Stimulated activated CD4-positive, alpha-beta T cell treated with anti-CD3 and anti-CD28 coated beads, Interleukin-4, amount 100 ng/mL, for 4 hours (primary cell): ENCODE measurements at places on chromosomes 7 and 10.
A peak's percentile ranks its signal among the peaks of the same experiment; 100 is the strongest.

- no peak for DNase-seq
Observed at GRCh38 chr10:63631991-63632390, 110.8 kb downstream of the REEP3 start.

DNA sequence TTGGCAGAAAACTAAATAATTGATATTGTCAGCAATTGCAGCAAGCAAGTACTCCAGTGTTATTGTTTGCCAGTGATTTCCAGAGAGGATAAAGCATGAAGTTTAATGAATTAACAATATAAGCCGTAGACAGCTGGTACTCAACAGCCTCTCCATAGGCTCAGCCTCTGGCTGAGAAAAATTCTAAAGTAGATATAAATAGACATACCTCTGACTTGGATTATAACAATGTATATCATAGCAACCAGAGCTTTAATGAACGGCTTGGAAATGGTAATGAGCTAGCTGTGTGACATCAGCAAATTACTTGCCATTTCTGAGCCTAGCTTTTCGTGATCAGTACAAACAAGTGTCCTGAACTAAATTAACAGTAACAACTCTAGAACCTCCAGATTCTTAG is 1055.4 kb upstream of the AUTS2 start:
- no peak for DNase-seq

GRCh38 chr10:122178655-122179054 is 92.4 kb upstream of the BTBD16 start:
- no peak for DNase-seq

GRCh38 chr10:132023092-132023811 is 41.5 kb upstream of the BNIP3 start:
- DNase-seq = peak; percentile 79

DNA sequence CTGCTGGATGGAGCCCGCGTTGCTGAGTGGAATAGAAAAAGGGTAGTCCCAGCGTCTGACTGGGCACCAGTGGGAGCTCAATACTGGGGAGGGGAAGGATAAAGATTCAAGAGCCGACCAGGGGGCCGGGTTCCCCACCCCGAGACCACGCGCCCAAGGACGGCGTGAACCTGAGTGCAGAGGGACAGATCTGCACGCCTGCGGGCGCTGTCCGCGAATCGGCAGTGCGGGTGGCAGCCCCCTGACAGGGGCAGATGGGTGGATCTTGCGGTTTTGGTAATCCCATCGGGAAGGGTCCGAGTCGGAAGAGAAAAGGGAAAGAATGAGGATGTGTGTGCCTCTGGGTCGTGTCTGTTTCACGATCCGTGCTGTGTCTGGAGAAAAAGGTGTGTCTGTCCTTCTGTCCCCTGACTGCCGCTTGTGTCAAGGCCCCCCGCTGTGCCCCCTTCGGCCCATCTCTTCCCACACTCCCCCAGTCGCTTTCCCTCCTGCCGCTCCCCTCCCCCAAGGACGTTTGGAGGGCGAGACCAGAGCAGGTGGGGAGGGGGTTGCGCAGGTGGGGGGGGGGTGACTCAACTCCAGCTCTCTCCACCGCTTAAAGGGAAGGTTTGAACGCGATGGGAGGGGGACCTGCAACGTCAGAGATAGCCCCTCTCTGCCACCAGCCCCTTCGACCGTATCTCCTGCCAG is 734 bp upstream of the VGF start:
- no peak for DNase-seq

DNA sequence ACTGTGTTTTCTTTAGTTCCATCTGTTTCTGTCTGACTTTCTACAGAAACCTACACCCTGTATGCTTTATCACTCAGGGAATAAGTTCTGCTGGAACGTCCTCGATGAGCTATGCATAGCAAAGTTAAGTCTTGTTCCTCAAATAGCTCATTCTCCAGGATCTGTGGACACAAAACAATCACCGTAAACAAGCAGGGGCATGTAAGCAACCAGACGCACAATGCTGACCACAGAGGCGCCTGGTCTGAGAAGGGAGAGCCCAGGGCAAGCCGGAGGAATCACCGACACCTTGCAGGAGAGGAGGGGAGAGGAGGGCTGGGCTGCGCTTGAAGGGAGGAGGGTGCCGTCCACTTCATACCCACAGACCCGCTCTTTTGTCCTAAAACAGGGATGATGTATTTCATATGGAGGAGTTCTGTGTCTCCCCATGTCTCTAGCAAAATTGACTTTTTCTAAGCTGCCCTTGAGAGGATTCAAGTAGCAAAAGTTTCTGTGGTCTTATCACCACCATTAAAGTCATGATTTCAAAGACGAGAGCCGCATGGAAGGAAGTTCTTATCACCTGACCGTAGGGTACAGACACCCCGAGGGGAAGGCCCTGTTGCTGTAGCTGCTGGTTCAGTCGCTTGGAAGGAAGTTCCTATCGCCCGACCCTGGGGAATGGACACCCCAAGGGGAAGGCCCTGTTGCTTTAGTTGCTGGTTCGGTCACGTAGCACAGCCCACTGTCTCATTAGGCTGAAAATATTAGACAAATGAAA is 14.3 kb downstream of the CALML3 start:
- DNase-seq = no peak

GRCh38 chr10:7035126-7035761 is 375.6 kb downstream of the SFMBT2 start:
- DNase-seq = peak; percentile 65

GRCh38 chr10:12500381-12501303 is 151.3 kb downstream of the CAMK1D start:
- DNase-seq = no peak

DNA sequence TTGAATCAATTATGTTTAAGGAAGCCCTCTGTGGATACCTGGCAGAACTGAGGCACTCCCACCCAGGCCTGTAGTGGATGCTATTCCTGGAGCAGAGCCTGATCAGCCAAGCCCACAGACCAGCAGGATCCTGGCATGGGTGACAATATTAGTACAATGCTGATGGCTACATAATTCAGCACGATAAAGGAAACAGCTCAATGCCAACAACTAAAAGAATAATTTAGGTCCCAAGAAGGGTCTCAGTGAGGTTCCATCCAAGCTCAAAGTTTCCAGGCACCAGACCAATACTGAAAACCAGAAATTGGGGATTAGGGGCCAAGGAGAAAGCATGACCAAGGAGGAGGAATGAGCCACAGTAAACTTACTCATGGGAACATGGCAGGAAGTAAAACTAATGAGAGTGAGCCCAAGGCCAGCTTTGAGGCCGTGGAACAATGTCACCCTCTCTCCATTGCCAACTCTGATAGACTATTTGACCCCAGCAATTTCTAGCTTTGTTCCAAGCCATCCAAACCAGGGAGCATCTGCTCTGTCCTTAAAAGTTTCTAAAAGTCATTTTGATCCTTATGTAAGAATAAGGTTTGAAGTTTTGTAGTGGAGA is 1082.4 kb downstream of the KCNMA1 start:
- DNase-seq = no peak

GRCh38 chr10:132135053-132135872 is 51.5 kb upstream of the DPYSL4 start:
- no peak for DNase-seq

GRCh38 chr10:103660364-103661197 is 167.1 kb downstream of the NEURL1 start:
- DNase-seq = no peak

- no peak for DNase-seq
Observed at GRCh38 chr7:28168393-28169158, 12.0 kb downstream of the JAZF1 start.

GRCh38 chr7:132394283-132395198 is 181.7 kb downstream of the PLXNA4 start:
- DNase-seq = no peak

- no peak for DNase-seq
Observed at GRCh38 chr7:74561898-74562613, 95.5 kb upstream of the GTF2I start.

DNA sequence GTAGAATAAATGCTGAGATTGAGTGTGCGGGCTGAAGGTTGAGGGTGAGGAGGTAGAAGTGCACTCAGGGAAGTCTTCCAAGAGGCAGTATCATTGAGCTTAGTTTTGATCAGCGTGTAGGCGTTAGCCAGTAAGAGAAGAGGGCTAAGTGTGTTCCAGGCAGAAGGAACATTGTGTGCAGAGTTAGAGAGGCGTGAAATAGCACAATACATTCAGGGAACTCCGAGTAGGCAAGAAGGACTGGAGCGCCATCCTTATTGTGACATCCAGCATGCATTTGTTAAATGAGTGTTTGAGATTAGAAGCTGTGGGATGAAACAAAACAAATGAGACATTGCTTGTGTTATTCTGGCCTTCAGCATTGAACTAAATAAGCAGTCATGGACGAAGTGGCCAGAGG is 140.9 kb upstream of the MKLN1 start:
- no peak for DNase-seq

DNA sequence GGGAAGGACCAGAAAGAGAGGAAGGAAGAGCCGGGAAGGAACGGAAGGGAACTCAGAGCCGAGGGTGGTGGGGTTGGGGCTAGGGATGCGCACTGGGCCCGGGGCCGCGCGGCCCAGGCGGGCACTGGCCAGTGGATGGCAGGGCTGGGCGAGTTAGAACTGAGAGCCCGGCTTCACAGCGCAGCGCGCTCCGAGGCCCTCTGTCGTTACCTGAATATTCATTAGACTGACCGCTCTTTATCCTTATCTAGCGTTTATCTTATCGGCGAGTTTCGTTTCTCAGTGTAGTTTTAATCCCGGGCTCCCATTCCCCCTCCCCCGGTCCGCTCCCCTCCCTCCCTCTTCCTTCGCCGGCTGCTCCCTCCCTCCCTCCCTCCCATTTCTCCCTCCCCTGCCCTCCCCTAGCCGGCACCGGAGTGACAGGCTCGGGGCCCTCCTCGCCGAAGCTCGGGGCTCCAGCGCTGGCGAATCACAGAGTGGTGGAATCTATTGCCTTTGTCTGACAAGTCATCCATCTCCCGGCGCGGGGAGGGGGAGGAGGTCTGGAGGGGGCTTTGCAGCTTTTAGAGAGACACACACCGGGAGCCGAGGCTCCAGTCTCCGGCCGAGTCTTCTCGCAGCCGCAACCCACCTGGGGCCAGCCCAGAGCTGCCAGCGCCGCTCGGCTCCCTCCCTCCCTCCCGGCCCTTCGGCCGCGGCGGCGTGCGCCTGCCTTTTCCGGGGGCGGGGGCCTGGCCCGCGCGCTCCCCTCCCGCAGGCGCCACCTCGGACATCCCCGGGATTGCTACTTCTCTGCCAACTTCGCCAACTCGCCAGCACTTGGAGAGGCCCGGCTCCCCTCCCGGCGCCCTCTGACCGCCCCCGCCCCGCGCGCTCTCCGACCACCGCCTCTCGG is at the start of gene PAX2:
TSS of gene PAX2 (plus strand) at position 596 of the 895 bp plus-strand sequence. CDS start 679 bp downstream, outside the sequence.
- DNase-seq = no peak

- DNase-seq = no peak
Observed at GRCh38 chr7:73810998-73811360, 19.8 kb upstream of the CLDN4 start.

- DNase-seq = no peak
Observed at GRCh38 chr10:67735430-67735829, 39.4 kb upstream of the CTNNA3 start.

DNA sequence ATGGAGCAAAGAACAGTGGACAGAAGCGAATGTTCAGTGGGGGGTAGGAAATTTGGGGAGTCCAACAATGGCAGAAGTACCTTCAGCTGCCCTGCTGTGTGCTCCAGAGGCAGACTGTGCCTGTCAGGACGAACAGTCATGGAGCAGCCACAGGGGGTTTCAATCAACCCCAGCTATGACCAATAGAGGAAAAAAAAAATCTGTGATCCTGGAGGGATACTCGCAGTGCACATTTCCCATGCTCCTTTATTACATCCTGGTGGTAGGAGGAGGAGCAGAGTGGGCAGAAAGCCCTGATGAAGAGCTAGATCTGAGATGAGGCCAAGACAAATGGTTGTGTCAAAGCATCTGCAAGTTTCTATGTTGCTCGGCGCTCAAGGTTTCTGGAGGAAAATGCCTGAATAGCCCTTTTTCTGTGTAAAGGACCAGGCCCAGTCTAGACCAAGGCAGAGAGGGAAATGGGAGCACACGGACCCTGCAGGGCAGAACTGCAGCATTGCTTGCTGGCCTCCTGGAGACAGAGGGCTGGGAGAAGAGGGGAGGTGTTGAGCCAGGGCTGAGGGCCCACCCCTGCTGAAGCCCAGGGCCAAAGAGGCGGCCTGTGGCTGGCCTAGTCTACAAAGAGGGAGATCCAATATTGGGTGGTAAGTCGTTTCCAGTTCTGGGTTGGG is 201.5 kb downstream of the GRID1 start:
- no peak for DNase-seq

- DNase-seq = no peak
Observed at GRCh38 chr7:39507866-39508551, 58.2 kb upstream of the YAE1 start.

GRCh38 chr7:5693529-5693928 is 87.9 kb downstream of the RNF216 start:
- no peak for DNase-seq

GRCh38 chr10:91672021-91672608 is 39.2 kb upstream of the PPP1R3C start:
- no peak for DNase-seq

- DNase-seq = peak; percentile 13
Observed at GRCh38 chr10:52779541-52780390, 7.2 kb upstream of the MBL2 start.

GRCh38 chr7:15764851-15765382 is 78.4 kb upstream of the MEOX2 start:
- no peak for DNase-seq

GRCh38 chr10:4532976-4533375 is 293.0 kb upstream of the AKR1E2 start:
- no peak for DNase-seq

DNA sequence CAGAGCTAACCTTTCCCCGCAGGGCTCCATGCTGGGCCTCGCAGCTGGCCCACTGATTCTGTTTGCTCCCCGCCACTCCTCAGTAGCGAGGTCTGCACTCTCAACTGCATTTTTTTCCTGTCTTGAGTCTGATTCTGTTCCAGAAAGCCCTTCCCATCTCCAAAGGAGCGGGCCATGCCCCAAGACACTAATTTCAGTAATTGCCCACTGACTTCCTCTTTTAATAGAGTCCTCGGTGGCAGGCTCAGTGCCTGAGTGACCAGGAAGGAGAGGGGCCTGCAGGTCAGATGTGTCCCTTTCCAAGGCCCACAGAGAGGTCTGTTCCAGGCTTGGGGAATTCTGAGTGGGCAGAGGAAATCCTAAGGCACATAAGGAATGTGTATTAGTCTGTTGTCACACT is 77.4 kb downstream of the ADCY1 start:
- DNase-seq = no peak

DNA sequence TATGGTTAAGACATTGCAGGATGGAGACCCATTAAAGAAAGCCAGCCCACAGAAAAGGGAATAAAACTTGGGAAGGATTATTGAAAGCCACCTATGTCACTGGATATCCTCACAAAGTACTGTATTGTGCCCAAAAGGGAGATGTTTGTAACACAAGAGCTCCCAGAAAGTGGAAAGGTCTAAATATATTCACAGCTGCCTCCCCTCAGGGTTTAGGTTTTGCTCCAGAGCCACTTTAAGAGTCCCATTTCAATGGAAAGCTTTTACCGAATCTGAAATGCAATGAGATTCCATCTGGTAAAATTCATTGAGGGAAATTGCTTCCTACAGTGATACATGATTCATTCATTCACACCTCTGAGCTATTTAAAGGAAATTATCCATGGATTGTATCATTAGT is 176.4 kb downstream of the XPNPEP1 start:
- DNase-seq = no peak

GRCh38 chr10:76244061-76244686 is 812.8 kb downstream of the LRMDA start:
- DNase-seq = no peak
